Liver (tissue), 10 donors: ENCODE measurements at places on chromosomes 13 and 19.

- no peak for DNase-seq
Measured at GRCh38 chr19:1224847-1225246, 13.0 kb downstream of the CBARP start.

GRCh38 chr13:113075711-113076110 lies 29.9 kb upstream of the F7 start:
- DNase-seq: no peak

DNA sequence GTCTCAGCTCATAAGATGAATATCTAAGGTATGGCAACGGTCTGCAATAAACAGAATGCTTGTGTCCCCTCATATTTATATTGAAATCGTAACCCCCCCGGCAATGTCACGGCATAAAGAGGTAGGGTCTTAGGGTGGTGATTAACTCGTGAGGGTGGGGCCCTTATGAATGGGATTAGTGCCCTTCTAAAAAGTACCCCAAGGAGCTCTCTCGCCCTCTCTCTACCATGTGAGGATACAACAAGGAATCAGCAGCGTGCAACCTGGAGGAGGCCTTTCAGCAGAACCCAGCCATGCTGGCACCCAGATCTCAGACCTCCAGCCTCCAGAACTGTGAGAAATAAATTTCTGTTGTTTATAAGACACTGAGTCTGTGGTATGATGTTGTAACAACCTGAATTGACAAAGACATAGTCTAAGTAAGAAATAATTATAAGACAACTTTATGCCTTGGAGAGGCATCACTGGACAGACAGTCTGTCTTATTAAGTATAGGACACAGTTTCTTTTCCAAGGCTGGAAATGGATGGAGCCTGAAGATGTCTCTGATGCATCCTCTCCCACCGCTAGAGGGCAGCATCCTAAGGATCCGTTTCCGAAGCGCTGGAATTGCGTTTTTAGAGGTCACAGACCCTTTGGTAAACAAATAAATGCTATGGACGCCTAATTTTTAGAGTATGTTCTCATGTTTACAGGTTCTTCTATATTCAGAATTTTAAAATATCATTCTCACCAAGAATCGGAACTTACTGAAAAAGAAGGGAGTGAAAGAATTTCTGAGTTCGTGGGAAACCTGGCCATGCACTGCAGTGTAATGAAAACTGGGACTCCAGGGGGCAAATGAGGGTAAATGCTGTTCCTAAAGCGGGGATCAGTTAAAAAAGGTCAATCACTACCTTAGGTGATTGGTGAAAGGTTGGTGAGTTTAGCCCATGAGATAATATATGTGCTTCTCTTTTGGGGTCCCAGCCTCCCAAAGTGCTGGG lies 13.3 kb upstream of the LEUTX start:
- peak; percentile 54 for DNase-seq

DNA sequence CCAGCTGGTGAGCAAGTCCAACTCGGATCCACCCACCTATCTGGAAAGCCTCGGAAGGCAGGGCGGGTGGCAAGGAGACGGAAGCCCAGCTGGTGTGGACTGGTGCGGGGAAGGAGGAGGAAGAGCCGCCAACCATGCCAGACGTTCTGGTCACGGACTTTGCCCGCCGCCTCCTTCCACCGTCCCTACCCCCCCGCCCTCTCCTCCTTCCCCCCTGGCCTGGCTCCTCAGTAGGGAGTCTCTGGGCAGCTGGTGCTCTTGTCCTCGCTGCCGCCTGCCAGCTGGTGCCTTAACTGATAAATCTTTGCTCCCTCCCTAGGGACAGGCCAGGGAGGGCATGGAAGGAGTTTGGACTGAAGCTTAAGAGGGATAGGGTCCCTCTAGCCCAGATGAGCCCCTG lies 4.8 kb downstream of the SYNGR4 start:
- no peak for DNase-seq

GRCh38 chr19:8069096-8069973 lies 16.8 kb downstream of the CCL25 start:
- DNase-seq: no peak

GRCh38 chr19:10420444-10421239 lies at the start of gene PDE4A:
Gene PDE4A (plus strand): TSS chr19:10420538. CDS start chr19:10420765, 227 bp downstream.
- no peak for DNase-seq

GRCh38 chr13:53018690-53019647 lies 9.6 kb upstream of the OLFM4 start:
- no peak for DNase-seq

- DNase-seq: no peak
Measured at GRCh38 chr19:52935434-52935833, 12.2 kb upstream of the ZNF888 start.

DNA sequence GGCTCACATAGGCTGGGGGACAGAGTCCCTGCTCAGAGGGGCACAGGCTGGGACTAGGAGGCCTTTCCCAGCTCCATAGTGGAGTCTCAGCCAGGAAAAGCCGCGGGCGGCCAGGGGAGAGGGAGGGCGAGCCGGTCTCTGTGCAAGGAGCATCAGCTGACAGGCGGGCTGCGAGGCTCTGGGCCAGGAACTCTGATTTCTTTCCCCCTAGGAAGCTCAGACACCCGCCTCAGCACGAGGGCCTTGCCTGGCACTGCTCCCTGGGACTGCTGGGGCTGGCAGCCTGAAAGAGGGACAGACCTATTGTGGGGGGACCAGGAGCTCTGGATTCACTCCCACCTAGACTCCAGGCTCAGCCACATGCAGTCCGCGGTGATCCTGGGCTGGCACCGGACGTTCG lies 2.2 kb upstream of the PLK5 start:
- DNase-seq: no peak

- DNase-seq: no peak
Measured at GRCh38 chr13:113357529-113357928, 6.4 kb downstream of the GRTP1 start.

- DNase-seq: no peak
Measured at GRCh38 chr13:103663996-103664395, 597.8 kb upstream of the SLC10A2 start.

- no peak for DNase-seq
Measured at GRCh38 chr19:47240556-47240955, 9.6 kb upstream of the BBC3 start.

DNA sequence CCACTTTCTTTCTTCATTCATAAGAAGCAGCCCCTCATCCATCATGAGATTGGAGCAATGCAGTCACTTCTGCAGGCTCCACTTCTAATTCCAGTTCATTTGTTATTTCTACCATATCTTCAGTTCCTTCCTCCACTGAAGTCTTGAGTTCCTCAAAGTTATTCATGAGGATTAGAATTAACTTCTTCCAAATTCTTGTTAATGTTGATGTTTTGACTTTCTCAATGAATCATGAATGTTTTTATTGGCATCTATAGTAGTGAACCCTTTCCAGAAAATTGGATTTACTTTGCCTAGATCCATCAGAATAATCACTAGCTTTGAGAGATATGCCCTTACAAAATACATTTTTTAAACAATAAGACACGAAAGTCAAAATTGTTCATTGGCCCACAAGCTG lies 2567.7 kb upstream of the PCDH20 start:
- no peak for DNase-seq

DNA sequence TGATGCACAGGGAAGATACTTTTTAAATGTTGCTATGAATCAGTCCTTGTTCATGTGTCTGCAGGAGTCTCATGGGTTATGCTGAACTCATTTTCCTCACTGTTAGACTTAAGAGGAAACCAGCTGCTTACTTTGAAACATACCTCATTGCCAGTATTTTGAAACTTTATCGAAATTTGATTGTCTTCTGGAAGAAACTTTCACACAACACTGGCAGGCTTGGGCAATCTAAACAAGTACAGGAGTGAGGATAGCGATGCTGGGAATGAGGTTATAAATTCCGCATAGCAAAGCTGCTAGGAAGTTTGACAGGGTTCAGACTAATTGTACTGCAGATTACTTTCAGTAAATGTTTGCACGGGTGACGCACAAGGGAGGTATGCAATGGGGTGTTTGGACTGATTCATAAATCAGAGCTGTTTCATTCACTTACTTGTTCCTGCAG lies 245.7 kb downstream of the DNAJC15 start:
- DNase-seq: no peak

GRCh38 chr13:66128692-66129269 lies 1101.4 kb downstream of the PCDH9 start:
- DNase-seq: no peak

- DNase-seq: no peak
Measured at GRCh38 chr19:23822735-23823134, 64.0 kb upstream of the ZNF681 start.

DNA sequence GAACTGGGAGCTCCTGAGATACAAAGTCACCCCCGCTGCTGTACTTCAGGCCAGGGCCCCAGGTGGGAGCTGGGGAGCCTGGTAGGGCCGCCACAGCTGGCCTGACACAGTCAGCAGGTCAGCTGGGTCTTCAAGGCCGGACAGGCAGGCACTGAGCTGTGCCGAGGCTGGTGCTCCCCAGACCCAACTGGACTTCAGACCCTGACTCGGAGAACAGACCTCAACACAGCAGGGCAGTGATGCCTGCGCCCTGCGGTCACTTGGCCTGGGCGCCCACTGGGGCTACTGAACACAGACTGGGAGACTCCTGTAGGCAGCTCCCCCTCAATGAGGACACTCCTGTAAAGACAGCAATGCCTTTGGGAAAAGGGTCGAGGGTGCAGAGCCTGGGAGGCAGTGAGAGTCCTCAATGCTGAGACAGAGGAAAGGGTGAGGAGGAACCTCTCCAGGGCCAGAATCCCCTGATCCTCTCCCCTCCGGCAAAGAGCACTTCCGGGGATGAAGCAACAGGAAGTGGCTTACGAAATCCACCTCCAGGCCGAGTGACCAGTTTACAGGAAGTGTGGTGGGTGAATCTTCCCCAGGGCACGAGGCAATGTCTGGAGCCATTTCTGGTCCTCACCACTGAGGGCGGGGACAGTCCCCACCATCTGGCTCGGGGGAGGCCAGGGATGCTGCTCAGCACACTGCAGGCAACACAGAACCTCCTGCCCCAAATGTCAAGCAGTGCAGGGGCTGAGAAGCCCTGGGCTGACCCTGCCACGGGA lies 40.8 kb upstream of the ISYNA1 start:
- DNase-seq: peak; percentile 52

GRCh38 chr19:389935-390289 lies 19.0 kb downstream of the C2CD4C start:
- no peak for DNase-seq

GRCh38 chr19:45419895-45420294 lies 3.8 kb downstream of the ERCC1 start:
- DNase-seq: no peak

DNA sequence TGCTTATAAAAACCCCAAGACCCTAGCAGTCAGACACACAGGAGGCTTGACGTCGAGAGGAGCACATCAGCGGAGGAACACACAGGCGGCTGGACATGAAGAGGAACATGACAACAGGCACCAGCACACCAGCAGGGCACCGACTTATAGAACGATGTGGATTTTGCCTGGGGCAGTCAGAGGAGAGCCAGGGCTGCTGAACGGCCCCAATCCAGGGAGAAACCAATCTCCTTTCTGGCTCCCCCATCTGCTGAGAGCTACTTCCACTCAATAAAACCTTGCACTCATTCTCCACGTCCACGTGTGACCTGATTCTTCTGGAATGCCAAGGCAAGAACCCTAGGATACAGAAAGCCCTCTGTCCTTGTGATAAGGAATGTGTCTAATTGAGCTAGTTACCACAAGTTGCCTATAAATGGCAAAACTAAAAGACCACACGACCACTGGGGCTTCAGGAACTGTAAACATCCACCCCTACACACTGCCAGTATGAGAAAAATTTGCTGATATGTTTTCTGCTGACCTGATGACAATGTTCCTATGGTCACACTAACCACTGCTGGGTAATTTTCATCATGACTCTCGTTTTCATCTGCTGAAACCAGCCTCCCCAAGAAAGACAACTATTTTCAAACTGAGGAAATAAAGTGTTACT lies 35.8 kb upstream of the CEACAM21 start:
- DNase-seq: no peak

DNA sequence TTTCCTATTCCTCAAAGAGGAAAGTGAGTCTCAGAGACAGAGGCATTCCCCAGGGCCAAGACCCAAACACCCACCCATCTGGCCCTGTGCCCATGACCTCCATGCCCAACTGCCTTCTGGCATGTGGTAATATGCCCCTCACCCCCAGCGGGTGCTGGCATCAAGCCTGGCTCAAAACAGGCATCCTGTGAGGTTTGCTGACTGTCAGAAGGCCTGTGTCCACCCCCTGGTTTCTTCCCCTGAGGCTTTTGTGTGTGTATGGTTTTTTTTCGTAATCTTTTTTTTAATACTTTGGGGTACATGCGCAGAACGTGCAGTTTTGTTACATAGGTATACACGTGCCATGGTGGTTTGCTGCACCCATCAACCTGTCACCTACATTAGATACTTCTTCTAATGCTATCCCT lies 7.6 kb upstream of the KANK2 start:
- DNase-seq: no peak

DNA sequence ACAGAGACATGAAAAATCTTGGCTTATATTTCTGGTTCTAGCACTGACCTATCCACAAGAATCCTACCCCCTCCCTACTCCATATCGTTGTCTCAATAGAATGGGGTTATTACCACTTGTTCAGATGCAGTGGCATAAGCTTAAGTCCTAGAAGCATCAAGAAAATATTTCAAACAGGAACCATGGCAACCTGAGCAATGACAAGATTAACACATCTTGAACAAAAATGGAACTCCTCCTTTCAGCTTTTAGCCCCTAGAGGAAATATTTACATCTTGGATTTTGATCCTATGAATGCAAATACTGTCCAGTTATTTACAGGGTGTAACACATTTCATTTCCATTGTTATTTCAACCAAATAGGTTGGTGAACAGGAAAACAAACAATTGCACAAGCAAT lies 46.1 kb upstream of the TSC22D1 start:
- no peak for DNase-seq

- DNase-seq: no peak
Measured at GRCh38 chr13:50713523-50714248, 129.8 kb downstream of the DLEU7 start.

DNA sequence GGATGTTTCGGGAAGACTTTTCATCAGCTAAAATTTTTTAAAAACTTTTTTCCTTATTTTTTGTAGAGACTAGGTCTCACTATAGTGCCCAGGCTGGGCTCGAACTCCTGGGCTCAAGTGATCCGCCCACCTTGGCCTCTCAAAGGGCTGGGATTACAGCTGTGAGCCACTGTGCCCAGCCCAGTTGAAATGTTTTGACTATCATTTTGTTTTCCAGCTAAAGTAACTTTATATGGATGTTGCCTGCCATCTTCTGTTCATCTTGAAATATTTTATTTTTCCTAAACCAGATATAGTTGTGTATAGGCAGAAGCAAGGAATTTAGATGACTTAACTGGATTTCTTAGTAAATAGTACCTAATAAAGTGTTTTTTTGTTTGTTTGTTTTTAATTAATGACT lies 7.0 kb downstream of the CAB39L start:
- no peak for DNase-seq

DNA sequence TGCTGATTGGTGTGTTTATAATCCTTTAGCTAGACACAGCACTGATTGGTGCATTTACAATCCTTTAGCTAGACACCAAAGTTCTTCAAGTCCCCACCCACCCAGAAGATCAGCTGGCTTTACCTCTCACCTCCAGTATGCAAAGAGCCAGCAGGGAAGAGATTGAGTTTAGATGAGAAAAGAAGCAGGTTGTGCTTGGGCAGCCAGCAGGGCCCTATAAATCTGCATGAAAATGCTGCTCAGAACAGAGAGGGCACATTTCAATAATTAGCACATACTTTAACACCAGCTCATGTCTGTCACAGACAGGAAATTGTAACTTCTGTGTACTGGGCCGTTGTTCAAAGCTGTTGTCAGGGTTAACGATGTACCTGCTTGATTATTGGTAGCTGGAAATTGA lies 1204.3 kb downstream of the UQCRFS1 start:
- DNase-seq: no peak

- no peak for DNase-seq
Measured at GRCh38 chr13:73081256-73081915, 22.6 kb downstream of the KLF5 start.
